ENCODE measurements at places on chromosomes 2 and 18. TPM values are rescaled to one million over a fixed set of nuclear protein-coding genes. Genes with fewer than 3 reads are reported as not detected.

THSD7B gene
- total RNA-seq: not detected

RPRM gene
- total RNA-seq: not detected

FKBP7 gene
- 18.6 TPM for total RNA-seq

PDE1A gene
- total RNA-seq: 16.3 TPM

RTP5 gene
- total RNA-seq: not detected

RND3 gene
- total RNA-seq: 271 TPM
